ENCODE measurements at places on chromosomes 12 and 14.

DNA sequence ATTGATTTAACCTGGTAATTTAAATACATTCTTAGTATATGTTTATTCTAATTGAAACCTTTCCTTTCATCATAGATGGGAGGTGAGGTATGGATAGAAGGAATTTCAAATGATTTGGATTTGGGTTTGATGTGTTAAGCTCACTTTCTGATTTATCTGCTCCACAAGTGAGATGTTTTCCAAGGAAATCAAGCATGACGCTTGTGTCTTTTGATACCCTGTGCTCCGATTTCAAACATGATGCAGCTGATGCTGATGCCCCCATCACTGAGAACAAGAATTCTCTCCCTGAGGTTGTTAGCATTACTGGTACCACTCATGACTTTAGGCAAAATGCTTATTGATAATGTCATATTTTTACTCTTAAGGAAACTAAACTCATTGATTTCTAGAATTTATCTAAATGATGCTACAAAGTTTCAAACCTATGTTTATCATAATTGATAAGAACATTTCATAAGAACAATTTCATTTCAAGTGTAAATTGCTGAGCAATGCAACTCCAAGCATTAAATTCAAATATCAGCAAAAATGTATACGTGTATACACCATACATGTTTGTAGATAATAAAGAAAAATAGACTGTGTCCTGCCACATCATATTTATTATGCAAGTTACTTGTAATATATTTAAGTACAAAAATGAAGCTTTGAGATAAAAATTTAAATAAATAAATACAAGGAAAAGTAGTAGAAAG lies 75.5 kb upstream of the LRIG3 start:
- DNase-seq = no peak

- DNase-seq = no peak
Observed at GRCh38 chr14:98175436-98175835, 1096.6 kb downstream of the BCL11B start.

GRCh38 chr12:1920971-1921370 lies 2.5 kb upstream of the CACNA2D4 start:
- peak; percentile 19 for DNase-seq

DNA sequence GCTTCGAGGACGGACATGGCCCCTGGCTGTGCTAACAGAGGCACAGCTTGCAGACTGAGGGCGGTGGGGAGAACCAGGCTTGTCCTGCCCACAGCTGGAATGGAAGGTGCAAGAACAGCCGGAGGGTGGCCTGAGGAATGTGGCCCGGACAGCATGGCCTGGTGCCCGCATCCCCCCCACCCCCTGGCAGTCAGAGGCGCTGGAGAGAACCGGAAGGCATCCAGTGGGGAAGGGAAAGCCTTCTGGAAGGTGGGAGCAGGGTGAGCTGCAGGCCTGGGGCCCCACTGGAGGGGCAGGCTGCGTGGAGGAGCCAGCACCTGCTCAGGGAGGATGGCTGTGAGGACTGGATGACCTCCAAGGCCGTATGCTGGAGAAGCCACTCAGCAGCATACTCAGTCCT lies 8.1 kb upstream of the CYP46A1 start:
- no peak for DNase-seq

DNA sequence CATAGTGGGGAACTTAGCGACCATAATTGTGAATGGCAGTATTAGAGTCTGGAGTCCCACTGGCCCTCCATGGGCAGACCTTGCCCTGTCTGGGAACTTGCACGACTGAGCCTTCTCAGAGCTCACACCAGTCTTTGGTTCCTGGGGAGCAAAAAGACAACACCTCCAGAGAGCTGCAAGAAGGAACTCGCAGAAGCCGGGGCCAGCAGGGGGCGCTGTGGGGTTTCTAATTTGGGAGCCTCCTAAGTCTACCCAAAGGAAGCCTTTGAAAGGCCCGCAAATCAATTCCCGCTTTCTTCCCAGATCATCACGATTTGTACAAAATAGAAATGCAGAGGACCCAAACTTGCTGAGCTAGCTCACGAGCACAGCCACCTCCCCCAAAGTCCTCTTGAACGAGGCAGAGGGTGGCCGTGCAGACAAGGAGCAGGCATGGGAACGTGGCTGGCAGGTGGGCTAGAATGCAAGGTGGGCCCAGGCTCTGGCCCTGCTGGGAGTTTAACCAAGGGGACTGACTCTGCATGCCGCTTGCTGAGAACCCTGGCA lies 46.3 kb upstream of the FBXO21 start:
- DNase-seq = peak; percentile 34

DNA sequence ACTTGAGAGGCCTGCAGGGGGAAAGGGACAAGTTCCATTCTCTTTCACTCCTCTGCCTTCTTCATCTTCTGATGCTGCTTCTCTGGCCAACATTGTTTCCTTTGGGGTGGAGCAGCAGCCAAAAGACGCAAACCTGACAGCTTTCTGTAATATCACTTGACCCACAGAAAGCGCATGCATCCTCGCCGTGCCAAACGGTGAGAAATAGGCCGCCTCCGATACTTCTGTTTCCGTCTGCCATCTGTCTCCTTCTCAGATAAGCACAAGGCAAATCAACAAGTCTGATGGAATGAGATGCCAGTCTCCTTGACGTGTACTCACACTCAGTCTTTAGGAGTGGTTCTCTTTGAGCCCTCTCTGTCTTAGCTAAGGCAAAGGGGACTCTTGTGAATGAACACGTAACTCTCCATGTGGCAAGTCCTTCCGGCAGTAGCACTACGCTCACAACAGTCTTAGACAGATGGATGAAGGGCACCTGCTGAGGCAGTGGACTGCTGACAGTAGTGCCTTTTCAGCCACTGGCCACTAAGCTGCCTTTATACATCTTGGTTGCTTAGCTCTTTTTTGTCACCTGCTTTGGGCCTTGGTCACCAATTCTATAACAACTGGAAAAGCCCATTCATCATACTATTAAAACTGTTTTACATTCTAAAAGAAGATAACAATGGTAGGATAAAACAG lies 214.1 kb downstream of the FBXL14 start:
- no peak for DNase-seq

DNA sequence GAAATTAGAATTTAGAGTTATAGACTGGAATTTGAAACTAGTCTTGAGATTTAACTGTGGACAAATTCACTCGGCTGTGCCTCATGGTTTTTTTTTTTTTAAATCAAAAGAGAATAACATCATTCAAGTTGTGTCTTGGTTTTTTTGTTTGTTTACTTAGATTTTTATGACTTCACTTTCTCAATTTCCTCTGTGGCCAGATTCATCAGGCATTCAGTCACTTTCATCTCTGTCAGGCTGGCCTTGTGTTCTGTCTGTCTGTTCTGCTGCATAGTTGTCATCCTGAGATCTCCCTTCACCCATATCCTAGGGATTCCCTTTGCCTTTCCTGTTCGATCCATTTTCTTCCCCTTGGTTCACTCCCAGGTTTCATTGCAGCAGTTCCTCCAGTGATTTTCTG lies 10.0 kb downstream of the MARK3 start:
- DNase-seq = no peak

GRCh38 chr14:31265701-31266398 lies 58.3 kb upstream of the HECTD1 start:
- DNase-seq = no peak

DNA sequence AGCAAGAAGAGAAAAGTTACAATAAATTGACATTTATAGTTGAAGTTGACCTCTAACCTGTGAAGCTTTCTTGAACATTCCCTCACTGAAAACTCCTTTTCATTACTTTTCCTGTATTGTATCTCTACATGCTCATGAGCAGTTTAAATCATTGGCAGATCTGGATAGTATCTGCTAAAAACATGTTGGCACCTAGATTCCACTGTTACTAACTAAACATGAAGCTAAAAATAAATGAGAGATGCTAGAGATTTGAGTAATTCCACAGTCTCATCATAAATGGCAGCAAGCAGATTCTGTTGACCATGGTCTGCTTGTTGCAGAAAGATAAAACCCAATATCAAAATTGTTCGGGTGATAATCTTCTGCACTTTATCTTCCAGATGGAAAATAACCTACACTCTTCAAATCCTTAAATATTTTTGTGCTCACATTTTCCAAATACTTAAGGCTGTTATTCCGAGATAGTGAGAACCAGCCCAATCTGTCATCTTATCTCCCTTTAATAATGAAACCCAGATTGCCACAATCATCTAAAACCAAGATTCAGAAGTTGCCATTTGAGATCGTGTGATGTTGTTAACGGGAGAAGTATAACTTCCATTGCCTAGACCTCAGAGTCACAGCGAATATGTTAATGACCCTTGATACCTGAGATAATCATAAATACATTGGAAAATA lies 171.0 kb upstream of the DAAM1 start:
- DNase-seq = no peak

DNA sequence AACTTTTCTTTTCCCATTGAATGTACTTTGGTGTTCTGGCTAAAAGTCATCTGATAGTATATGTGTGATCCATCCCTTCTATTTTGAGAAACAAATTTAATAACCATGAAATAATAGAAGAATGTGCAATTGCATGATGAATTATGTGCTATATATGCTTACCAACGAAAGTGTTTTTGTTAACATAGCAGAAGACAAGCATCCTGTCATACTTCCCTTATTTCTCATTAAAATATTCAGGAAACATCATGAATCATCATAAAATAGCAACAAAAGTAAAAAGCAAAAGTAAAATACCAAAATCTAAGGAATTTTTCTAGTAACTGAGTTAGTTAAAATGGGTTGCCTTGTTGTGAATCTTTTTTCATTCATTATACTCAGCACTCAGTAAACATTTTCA lies 409.0 kb upstream of the PDE3A start:
- no peak for DNase-seq

DNA sequence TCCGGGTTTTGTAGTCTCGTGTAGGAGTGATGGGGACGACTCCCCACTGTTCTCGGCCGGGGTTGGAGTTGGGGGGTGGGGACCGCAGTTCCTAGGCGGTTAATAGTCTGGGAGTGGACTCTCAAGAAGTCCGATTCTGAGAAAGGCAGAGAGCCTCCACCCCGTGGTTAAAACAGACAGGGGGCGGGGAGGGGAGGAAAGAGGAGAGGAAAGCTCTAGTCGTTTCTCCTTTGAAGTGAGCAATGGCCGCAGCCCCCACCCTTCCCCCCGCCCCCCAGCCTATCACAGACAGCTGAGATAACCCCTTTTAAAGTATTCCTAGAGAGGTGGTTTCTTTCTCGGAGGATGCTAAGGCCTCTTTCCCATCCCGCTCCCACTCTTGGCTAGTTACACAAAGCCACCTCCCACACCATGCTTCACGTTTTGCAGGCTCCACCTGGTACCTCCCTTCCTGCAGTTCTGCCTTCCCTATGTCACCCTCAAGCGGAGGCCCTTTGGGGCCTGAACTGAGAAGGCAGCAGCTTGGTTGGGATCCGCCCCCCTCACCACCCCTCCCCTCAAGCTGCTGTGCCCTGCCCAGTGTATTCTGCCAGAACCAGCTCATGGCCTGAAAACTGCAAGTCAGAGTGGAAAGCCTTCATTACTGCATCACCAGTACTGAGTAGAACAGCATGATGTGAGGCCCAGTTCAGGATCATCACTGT lies 853 bp downstream of the USP5 start:
- DNase-seq = no peak

- no peak for DNase-seq
Observed at GRCh38 chr12:66964629-66965028, 285.8 kb upstream of the GRIP1 start.

DNA sequence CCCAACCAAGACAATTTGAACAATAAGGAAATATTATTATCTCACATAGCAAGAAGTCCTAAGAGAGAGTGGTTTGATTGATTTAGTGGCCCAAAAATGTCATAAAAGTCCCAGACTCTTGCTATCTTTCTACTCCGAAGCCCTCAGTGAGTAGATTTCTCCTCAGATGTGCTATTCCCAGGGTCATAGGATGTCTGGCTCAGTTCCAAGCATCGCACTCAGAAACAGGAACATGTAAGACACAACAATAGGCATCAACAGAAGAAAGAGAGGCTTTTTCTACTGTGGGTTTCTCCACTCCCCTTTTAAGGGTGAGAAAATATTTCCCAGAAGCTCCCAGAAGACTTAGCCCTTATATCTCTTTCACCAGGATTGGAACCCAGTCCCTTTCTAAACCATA lies 188.1 kb upstream of the CDKN3 start:
- DNase-seq = no peak

DNA sequence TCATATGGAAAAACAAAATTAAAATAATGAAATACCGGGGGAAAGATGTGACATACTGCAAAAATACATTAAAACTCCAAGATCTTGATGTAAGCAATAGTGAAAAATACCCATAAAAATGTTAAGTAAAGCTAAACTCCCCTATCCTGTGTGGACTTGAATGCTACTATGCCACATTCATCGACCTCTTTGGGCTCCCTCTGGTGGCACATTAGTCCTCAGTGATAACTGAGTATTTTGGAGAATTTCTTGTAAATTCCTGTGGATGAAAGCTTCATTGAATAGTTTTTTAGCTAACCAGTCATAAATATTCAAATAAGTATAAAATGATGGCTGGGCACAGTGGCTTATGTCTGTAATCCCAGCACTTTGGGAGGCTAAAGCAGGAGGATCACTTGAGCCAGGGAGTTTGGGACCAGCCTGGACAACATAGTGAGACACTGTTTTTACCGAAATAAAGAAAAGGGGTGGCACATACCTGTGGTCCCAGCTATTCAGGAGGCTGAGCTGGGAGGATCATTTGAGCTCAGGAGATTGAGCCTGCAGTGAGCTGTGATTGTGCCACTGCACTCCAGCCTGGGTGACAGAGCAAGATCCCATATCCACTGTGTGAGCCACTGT lies 42.4 kb upstream of the SGPP1 start:
- DNase-seq = no peak

- DNase-seq = peak; percentile 57
Observed at GRCh38 chr12:131830335-131830913, 2.2 kb downstream of the MMP17 start.

DNA sequence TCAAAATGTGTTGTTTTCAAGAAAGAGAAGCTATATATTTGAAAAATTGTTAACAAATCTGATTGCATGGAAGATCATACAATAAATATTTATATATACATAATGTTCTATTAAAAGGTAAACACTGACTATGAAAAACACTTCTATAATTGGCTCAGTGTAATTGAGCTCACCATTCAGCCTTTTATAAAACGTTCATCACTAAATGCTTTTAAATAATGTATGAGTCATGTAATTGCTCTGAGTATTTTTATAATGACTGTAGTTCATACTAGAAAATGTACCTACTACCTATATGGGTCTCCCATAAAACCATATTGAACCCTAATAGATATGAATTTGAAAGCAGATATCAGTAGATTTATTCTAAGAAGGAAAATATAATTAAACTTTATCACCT lies 240.4 kb upstream of the MGAT4C start:
- no peak for DNase-seq

DNA sequence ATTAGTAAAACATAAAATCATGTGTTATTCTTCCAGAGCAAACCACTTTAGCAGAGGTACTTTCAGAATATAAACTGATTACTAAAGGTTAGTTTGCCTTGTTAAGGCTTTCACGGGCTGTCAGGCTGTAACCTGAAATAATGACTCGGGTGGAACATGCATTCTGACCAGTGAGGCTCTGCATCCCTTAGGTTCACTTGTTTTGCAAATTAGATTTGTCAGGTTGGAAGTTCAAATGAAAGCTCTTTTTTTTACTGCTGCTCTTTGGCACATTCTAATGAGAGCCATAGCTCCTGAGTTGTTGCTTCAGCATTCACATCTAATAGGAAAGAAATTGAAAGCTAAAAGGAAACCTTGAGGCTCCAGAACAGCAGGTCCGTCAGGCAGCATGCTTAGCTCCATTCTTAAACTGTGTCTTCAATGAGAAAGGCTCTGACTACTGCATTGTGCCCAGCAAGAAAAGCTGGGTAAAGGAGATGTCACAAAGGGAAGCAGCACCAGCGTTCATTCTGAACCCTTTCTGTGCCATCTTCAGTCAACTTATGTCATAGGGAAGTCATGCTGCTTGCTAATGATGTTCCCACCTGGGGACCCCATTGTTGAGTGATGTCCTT lies 445.5 kb upstream of the FBXO33 start:
- DNase-seq = no peak

All from bone marrow (tissue), 2 donors.